ENCODE measurements at places on chromosomes 7 and 10.
A peak's percentile ranks its signal among the peaks of the same experiment; 100 is the strongest.

DNA sequence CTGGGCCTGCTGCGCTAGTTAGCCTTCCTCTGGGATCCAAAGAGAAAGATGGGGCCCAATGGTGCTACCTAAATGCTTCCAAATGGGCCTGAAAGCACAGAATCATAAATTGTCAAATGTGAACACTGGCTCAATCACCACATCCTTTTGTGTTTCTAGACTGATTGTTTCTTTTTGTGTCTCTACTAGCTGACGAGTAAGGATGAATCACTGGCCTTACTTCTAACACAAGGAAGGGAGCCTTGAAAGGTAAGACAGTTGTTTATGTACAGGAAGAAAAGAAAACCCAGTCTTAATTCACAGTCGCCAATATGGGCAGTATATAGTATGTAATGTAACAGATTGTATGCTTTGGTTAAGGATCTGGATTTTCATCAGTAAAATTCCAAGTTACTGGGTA is 89.5 kb downstream of the ZNF92 start:
- DNase-seq: no peak

- no peak for DNase-seq
Observed at GRCh38 chr7:49866076-49866735, 92.8 kb downstream of the VWC2 start.

GRCh38 chr10:70715853-70716795 is 43.8 kb downstream of the ADAMTS14 start:
- DNase-seq: peak; percentile 9

GRCh38 chr7:69429911-69430383 is 168.3 kb upstream of the AUTS2 start:
- DNase-seq: no peak

GRCh38 chr10:5618829-5619228 is 47.6 kb downstream of the ASB13 start:
- DNase-seq: no peak

DNA sequence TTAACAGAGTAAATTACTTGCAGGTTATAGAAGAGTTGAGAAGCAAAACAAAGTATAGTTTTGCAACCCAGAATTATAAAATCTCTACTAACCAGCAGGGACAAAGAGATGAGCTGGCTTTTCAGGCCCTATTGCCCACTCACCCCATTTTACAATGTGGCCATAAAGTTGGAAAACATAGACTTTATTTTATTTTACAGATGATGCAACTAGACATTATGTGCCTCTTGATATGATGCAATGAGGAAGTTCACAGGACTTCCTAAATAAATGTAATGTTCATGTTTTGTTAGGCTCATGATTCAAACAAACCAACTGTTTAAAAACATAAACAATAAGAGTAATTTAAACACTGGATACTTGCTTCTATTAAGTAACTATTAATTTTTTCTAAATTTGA is 141.1 kb upstream of the WNT16 start:
- DNase-seq: no peak

GRCh38 chr7:37815671-37816371 is 32.6 kb upstream of the NME8 start:
- peak; percentile 78 for DNase-seq

GRCh38 chr7:43495572-43495971 is 87.3 kb upstream of the STK17A start:
- no peak for DNase-seq

- DNase-seq: no peak
Observed at GRCh38 chr7:7895004-7895650, 73.5 kb upstream of the GLCCI1 start.

GRCh38 chr10:78805176-78805575 is 263.6 kb upstream of the ZMIZ1 start:
- DNase-seq: no peak

- no peak for DNase-seq
Observed at GRCh38 chr10:15856328-15857015, 3.8 kb downstream of the MINDY3 start.

GRCh38 chr7:76409537-76409936 is at the start of gene SSC4D:
SSC4D (minus strand) TSS chr7:76409697; CDS start chr7:76404439, 5,258 bp downstream.
- no peak for DNase-seq

DNA sequence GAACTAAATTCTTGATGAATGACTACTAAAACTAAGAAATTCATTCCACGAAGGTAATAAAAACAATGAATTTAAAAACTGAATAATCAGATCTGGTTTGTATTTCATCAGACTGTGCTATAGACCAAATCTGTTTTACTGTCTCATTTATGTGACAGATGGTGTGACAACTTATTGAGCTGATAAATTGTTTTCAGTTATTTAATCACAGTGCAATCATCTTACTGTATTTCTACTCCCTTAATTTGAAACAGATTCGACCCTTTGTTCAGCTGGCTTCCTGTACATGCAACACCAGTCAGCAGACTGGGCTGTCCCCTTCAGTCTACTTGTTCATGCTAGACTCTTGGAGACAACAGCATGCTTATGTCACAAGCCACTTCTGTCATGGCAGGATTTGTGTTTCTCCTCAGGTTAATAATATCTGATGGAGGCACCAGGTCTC is 150.9 kb downstream of the MBL2 start:
- DNase-seq: no peak

DNA sequence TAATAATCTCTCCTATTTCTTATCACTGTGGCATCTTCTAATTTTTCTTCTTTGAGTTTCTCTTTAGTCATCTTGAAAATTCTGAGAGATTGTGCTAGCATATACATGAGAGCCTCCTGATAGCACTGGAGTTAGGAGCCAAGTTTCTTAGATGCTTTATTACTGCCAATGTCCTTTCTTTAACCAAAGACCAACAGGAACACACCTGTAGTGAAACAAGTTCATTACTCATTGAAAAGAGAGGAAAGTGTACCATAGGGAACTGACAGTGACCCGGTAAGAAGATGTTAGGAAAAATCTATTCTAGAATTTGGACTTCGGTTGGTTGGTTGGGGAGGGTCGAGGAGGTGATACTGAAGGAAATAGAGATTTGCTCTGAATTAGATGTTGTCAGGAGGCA is 27.1 kb upstream of the CD36 start:
- no peak for DNase-seq

DNA sequence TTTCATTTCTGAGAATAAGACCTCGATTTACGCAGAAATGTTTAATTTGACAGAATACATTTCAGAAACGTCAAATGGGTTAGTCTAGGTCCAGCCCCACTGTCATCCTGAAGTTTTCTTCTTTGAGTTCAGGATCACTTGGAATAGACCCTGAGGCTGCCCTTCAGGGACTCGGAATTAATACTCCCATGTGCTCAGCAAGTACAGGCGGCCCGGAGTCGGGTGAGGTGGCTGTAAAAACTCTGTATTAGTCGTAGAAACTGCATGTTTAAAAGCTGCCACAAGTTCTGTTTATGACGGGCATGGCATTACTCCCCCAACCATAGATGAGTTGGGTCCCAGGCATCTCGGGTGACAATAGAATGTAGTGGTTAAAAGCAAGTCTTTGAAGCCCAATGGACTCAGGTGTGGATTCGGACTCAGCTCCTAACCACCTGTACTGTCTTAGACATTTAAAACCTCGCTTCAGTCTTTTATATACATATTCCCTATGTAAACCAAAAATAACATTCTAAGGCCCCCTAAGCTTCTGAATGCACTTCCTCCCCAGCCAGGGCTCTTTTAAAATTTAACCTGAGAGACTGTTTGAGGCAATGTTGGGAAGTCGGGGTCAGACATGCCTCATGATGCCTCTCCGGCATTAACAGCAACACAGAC is 216.3 kb downstream of the ADARB2 start:
- DNase-seq: no peak

DNA sequence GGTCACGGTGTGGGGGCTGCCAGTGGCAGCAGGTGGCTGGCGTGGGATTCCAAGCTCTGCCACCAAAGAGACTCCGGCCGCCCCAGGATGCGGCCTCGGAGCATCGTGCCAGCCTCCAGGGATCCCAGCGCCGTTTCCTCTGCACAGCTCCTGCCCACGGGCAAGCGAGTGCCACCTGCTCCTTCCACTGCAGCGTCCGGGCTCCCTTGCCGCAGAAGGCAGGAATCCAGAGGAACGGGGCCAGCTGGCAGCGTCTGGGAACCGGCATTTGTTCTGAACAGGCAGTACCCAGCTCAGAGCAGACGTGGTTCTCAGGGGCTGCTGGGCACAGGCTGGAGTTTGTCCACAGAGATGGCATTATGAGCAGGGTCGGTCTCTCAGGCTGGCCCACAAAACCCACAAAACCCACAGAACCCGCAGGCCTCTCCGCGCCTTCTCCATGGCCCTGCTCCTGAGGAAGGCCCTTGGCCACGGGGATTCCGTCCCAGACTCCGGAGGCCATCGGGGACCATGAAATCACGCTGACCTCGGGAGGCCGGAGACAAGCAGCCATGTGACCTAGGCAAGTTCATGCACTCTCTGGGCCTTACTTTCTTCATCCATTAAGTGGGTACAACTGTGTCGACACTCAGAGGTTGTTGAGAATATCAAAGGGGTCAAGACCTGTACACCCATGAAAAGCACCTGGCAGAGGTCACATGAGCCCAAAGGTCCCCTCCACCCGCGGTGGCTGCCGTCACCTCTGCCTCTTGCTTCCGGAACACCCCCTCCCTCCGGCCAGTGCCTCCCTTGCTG is 72.1 kb upstream of the TNRC18 start:
- DNase-seq: no peak

GRCh38 chr10:44387853-44388251 is 3.0 kb upstream of the CXCL12 start:
- DNase-seq: no peak

DNA sequence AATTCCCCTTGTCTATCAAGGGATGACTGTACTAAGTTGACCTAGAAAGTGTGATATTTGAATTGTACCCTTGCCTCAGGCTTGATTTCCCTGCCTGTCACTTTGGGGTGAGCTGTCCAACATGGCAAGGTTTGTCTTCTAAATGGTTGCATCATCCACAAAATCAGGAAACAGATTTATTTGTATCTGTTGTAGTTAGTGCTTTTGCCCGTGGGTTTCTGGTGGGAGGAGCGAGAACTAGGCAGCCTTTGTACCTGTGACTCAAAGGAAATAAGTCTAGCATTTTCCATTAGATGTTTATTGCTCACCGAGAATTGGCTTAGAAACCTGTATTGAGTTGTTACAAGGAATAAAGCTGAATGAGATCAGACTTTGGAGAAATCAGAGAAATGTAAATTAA is 650.8 kb downstream of the LRMDA start:
- DNase-seq: no peak

DNA sequence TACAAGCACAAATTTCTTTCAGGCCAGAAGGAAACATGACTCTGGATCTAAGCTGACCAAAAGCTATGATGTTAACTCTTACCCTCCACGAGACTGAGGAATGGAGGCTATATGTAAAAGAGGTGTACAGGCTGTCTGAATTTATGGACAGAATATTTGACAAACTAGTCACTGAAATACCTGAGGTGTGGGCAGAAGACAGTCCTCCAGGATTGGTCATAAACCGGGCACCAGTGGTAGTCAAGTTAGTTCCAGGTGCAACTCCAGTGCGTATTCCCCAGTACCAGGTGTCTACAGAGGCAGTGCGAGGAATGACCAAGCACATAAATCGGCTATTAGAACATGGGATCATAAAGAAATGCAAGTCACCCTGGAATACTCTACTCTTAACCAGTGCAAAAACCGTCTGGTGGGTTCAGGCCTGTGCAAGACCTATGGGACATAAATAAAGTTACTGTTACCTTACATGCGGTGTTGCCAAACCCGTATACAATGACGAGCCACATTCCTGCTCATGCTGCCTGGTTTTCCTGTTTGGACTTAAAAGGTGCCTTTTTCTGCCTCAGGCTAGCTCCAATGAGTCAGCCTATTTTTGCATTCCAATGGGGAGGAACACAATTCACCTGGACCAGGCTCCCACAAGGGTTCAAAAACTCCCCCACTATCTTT is 6.7 kb upstream of the CYREN start:
- DNase-seq: no peak

DNA sequence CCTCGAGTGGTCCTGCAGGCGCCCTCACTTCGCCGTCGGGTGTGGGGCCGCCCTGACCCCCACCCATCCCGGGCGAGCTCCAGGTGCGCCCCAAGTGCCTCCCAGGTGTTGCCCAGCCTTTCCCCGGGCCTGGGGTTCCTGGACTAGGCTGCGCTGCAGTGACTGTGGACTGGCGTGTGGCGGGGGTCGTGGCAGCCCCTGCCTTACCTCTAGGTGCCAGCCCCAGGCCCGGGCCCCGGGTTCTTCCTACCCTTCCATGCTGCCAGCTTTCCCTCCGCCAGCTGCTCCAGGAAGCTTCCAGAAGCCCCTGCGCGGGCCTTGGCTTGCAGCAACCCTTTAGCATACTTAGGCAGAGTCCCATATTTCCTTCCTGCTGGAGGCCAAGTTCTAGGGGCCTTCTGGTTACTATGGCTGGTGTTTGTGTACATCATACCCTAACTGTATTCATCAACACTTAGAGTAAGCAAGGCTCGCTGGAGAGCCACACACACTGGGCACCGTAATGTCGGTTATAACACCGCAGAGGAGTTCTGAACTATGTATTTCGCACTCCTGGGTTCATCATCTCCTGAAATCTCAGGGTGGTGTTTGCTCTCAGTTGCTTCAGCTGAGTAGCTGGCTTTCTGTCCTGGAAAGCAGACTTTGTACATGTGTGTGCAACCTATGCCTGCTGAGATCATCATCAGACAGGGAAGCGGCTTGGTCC is 471 bp downstream of the MGMT start:
- no peak for DNase-seq

GRCh38 chr7:101200504-101200861 is 353 bp downstream of the MOGAT3 start:
- no peak for DNase-seq

DNA sequence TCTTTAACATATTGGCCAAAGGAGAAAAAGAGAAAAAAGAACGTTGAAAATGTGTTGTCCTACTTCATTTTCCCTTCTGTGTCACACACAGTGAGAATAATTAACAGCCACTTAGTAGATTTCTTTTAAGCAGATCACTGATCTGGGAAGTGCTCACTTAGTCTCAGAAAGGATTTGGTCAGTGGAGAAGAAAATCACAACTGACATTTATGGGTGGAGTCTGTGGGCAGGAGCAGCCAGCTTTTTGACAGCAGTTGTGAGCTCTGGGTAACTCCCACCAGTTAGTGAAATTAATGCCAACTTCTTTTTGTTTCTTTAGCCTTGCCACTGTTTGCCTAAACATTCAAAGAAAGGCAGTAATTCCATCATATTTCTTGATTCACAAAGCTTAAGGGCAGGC is 49.7 kb downstream of the CDK14 start:
- DNase-seq: no peak

GRCh38 chr10:74778436-74779094 is 47.8 kb upstream of the KAT6B start:
- DNase-seq: no peak

All from GM12878 (cell line).